ENCODE measurements at places on chromosomes 1 and 21. TPM values are rescaled to one million over a fixed set of nuclear protein-coding genes. Genes with fewer than 3 reads are reported as not detected.

- no peak for DNase-seq
These were observed 375.0 kb upstream of the C1orf174 start for GRCh38 chr1:4275083-4275482.

- DNase-seq = no peak
These were observed 167.2 kb downstream of the ADGRL2 start for GRCh38 chr1:81967951-81968350.

DNA sequence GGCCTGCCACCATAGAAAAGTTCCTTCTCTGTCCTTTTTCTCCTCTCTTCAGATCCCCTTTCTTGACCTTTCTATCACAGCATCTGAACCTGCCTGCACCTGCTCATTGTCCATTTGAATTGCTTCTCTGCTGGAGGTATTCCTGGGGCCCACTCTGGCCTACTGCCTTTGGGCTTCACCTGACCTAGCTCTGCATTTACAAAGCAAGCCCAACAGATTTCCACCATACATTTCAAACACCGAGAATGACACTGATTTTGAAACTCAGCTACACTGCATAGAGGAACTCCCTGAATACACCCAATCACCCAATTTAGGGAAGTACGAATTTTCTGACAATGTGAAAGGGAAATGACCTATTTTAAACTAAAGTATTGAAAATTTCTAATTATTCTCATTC, 284.5 kb upstream of the USP25 start:
- DNase-seq = no peak

DNA sequence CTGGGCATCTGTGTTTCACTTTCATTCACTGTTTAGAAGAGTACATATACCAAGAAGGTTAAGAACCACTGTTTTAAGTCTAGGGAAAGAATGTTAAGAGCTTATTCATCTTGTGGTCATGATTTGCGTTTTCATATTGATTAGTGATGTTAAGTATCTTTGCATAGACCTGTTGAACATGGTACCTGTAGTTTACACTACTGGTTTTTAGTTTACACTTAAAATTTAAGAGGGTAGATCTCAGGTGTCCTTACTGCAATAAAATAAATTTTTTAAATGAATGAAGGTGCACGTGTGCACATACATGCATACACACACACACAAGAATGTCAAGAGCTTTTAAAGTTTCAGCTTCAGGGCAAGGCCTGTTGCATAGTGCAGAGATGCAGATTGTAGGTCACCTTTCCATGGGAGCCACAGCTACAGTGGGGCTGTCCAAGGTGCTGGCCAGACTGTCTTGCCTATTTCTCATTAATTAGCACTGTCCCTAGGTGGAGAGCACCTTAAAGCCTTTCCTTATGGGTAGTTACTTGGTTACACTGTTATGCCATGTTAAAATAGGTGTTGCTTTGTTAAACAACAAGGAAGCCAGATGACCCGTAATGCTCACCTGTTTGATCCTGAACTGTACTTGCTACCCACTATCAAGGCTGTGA, 543.0 kb upstream of the DAB1 start:
- DNase-seq = no peak

Gene TFAP2E
- 0.65 TPM for total RNA-seq

Gene ATP1A2
- total RNA-seq = 4.1 TPM

Gene ACTL8
- not detected for total RNA-seq

Gene TMEM39B
- total RNA-seq = 14.5 TPM

All from posterior vena cava (tissue), 2 donors.